ENCODE measurements at places on chromosomes 12 and 14.

DNA sequence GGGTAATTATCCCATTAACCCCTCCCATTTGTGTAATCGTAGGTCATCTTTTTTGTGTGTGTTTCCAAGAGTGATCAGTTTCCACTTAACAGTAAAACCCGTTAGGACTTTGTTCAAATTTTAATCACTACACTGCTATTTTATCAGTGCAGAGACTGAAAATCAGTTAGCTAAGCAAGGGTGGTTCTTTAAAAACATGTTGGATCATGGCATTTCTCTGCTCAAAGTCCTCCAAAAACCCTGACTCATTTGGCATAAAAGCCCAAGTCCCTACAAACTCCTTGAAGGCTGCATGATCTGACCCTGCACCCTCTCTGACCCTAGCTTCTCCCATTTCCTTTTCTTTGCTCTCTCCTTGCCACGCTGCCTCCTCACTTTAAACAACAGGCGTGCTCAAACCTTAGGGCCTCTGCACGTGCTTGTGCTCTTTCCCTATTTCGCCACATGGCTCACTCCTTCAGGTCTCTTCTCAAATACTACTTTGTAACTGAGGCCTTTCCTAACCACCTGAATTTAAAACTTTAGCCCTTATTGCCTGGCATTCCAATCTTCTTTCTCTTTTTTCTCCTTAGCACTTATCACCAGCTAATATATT lies 13.2 kb upstream of the OVCH1 start:
- no peak for DNase-seq

DNA sequence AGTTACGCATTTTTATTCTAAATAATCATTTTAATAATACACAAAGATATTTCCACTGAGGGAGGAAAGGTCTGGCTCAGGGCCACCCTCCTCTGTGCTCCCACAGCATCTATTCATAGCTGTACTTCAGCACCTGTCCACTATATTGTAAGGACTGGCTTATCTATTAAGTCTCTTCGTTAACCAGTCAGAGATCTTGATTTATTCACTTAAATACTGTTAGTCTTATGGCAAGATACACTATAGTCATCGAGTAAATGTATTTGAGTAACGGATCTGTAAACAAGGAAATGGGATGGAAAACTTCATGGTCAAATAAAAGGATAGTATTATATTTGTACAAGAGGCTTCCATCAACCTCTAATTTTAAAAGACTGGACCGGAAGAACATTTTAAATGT lies 54.6 kb downstream of the SPTLC2 start:
- DNase-seq: no peak

DNA sequence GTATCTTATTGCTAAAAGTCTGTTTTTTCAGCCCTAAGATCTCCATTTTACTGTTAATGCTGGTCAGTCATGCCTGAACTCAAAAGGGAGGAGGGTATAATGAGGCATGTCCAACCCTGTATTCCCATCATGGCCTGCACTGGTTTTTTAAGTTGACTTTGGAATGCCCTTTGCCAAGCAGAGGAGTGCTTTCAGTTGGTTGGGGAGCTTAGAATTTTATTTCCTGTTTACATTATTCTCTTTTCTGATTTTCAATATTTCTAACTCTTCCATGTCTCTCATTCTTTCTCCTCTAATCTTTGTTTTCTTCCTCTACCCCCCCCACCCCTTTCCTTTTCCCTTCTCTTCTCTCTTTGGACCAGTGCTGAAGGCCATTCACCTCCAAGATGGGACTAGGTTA lies 4.9 kb upstream of the DHRS2 start:
- no peak for DNase-seq

GRCh38 chr12:79596719-79597350 lies 93.9 kb downstream of the PAWR start:
- DNase-seq: no peak

DNA sequence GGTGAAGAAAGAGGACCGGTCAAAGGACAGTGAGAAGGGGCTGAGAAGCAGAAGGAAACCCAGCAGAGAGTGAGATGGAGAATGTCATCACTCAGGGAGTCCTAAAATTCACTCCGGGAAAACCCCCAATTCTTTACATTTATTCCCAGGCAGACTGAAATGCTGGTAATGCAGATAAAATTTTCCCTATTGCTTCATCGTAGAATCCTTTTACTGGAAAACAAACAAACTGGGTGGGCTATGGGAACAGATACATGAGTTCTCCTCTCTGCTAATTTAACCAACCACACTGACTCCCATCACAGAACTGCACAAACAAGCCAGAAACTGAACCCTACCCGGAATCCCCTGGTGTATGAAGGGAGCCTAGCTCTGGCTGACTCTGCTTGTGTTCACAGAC lies 20.9 kb downstream of the HEBP1 start:
- DNase-seq: no peak

GRCh38 chr14:36519431-36520321 lies at the start of gene NKX2-1:
NKX2-1 (minus strand) TSS chr14:36520232; CDS start chr14:36520129, 103 bp downstream.
- DNase-seq: no peak

- no peak for DNase-seq
These were observed 63.3 kb downstream of the PPP1R12A start for GRCh38 chr12:79871621-79872020.

GRCh38 chr14:54486685-54487084 lies 2.1 kb downstream of the GMFB start:
- no peak for DNase-seq

- no peak for DNase-seq
These were observed 75.9 kb downstream of the DACT1 start for GRCh38 chr14:58713677-58714076.
